ENCODE measurements at places on chromosomes 11 and 22.

- no peak for DNase-seq
Observed at GRCh38 chr11:57408771-57409170, 18.1 kb downstream of the SLC43A3 start.

- no peak for DNase-seq
Observed at GRCh38 chr11:106950067-106950491, 68.2 kb downstream of the GUCY1A2 start.

DNA sequence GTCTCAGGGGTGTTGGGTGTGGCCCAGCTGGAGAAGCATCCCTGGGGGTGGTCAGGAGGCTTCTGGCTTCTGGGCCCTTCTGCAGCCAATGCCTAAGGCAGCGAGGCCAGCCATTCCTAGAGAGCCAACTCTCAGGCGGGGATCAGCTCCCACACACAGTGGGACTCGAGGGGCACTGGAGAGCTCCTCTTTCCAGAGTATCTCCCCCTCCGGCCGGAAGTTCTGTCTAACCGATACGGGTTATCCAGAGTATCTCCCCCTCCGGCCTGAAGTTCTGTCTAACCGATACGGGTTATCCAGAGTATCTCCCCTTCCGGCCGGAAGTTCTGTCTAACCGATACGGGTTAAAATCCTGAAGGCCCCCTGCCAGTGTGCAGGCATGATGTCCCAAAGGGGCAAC lies 71.2 kb upstream of the B3GAT1 start:
- DNase-seq: no peak

DNA sequence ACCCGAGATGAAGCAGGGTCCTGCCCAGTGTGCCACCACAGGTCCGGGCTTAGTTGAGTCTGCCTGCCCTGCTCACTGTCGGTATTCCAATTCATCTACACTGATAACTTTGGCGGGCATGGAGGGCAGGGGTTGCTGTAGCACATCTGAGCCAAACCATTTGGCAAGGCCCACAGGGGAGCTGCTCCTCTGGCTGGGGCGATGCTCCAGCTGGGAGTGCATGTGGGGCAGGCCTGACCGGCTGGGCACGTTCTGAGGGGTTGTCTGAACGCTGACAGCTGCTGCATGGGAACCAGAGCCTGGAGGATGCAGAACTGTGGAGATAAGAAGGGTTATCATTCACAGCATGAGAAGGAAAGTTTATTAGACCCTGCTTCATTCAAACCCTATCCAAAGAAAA lies 40.4 kb downstream of the DRG1 start:
- DNase-seq: no peak

GRCh38 chr22:22396741-22397291 lies 111.7 kb downstream of the ZNF280B start:
- DNase-seq: no peak

DNA sequence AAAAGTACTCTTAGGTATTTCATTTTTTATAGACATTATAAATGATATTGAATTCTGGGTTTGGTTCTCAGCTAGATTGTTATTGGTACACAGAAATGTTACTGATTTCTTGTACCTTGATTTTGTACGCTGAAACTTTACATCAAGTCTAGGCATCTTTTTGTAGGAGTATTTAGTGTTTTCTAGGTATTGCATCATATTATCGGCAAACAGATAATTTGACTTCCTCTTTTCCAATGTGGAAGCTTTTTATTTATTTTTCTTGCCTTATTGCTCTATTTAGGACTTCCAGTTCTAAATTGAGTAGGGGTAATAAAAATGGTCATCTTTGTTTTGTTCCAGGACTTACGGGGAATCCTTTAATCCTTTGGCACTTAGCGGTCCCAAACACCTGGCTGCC lies 676.6 kb upstream of the CCDC179 start:
- DNase-seq: no peak

GRCh38 chr11:121334973-121335710 lies 42.6 kb downstream of the SC5D start:
- no peak for DNase-seq
